ENCODE measurements at places on chromosomes 6 and 20.

GRCh38 chr6:41726876-41727275 is 8.5 kb downstream of the TFEB start:
- no peak for DNase-seq

GRCh38 chr6:159508931-159509330 is 184.1 kb downstream of the SOD2 start:
- no peak for DNase-seq

DNA sequence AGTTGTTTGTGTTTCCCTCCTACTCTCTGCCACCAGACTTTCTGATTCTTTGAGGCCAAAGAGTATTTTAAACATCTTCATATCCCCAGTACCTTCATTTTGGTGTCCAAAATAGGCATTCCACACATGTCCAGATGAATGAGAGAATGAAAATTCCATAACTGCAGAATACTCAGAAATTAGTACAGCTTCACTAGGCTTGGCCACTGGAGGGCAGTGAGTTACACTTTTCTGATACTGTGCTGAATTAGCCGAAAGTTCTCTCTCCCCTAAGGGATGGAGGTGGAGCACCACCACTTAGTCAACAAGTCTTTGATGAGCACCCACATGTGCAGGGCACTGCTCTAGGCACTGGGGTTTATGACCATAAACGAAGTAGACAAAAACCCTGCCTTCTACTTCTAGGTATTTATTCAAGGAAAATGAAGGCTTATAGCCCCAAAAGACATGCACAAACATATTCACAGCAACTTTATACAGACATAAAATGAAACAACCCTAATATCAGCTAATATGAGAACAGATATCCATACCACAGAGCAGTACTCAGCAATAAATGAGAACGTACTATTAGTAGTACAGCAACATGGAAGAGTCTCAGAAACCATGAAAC is 46.1 kb upstream of the TMEM217 start:
- peak; percentile 48 for DNase-seq

- DNase-seq: peak; percentile 3
Observed at GRCh38 chr20:58179432-58180099, 48.9 kb downstream of the ANKRD60 start.

GRCh38 chr6:111558690-111559187 is 46.9 kb downstream of the TRAF3IP2 start:
- DNase-seq: no peak

- no peak for DNase-seq
Observed at GRCh38 chr6:33384581-33385020, 7.0 kb upstream of the KIFC1 start.

DNA sequence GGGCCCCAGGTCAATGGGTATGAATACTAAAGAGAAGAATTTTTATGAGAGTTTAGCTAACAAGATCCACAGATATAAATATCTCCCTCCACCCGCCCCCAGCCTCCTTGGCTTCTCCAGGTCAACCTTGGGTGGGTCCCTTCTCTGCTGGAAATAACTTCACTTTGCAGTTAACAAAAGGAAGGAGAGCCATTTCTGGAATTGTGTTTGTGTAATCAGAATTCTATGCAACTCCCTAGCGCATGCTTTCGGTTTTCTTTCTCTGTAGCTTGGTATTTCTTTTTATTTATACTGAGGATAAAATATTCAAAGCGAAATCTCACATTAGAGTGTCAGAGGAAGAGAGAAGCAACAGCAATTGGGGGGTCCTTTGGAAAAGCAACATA is 27.1 kb downstream of the RIPOR2 start:
- DNase-seq: no peak

- DNase-seq: no peak
Observed at GRCh38 chr6:130138909-130139242, 83.9 kb downstream of the SAMD3 start.

DNA sequence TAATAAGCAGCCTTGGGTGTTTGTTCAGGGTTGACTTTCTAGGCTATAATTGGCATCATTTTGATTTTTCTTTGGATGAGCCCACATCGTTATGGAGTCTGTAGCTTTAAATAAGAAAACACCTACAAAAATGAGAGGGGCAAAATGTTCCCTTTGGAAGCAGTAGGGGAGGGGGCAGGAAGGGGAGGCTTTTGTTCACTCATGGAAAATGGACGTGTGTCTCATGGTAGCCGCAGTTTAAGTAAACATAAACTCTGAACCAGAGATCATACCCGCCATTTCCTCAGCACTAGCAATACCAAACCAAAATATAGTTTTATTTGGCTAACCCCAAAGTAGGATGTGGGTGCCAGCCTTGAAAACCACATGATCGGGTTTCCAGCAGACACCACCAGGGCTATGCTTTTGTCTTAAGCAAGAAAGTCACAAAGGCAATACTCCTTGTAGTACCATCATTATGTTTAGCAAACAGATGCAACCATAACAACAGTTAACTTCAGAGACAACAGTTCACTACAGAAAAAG is 572.5 kb upstream of the JAG1 start:
- no peak for DNase-seq

DNA sequence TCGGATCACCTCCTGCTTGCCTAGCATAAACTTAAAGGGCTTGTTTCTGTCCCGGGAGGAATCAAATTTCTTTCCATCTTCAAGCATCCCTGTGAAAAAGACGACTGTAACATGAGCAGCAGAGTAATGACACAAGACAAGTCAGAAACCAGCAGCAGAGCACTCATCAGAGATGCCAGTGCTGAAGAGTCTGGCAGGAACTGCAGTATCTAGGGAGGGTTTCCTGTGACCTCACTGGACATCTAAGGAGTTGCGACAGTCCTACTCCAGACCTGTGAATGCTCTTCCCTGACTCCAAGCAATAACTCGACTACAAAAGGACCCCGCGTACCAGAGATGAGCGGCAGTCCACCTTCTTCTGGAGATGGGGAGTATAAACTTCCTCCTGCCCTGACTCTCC is 17.3 kb downstream of the FKBP1A start:
- peak; percentile 31 for DNase-seq

- no peak for DNase-seq
Observed at GRCh38 chr6:1700278-1700967, 90.7 kb downstream of the FOXC1 start.

- no peak for DNase-seq
Observed at GRCh38 chr6:30005482-30005881, 55.6 kb upstream of the POLR1H start.

GRCh38 chr20:37880726-37881591 is 22.0 kb upstream of the VSTM2L start:
- DNase-seq: no peak

DNA sequence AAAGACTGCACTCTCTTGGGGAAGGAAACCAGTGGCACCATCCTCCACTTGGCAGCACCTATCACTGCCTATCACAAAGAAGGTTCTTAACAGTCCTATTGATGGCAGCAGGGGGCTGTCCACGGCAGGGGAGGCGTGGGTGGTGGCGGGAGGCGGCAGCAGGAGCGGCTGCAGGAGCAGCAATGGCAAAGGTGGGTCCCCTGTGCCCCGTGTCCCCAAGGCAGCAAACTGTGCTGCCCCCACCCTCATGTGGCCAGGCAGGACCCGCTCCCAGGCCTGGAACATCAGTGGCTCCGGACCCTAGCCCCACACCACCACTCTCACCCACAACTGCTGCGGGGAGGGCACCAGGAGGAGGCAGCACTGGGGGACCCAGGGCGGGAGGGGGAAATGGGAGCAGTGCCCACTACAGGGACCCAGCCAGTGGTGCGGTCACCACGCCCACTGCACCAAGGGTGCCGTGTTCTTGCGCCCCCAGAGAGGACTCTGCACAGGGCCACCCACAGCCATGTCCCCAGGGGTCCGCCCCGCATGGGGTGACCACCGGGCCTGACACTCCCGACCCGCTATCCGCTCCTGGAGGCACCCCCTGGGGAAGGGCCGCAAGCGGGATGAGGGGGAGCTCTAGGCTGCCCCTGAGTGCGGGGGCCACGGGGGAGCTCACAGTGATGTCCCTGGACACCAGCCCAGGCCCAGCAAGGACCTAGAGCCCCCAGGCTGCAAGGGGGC is 54.6 kb downstream of the GMDS start:
- no peak for DNase-seq

- DNase-seq: peak; percentile 5
Observed at GRCh38 chr20:35120012-35120701, 27.0 kb downstream of the EDEM2 start.

- DNase-seq: no peak
Observed at GRCh38 chr20:31857861-31858759, 12.2 kb downstream of the DUSP15 start.

GRCh38 chr6:22106451-22106850 is 190.4 kb downstream of the PRL start:
- DNase-seq: no peak

GRCh38 chr20:34891166-34892062 is 15.0 kb downstream of the ACSS2 start:
- peak; percentile 81 for DNase-seq

DNA sequence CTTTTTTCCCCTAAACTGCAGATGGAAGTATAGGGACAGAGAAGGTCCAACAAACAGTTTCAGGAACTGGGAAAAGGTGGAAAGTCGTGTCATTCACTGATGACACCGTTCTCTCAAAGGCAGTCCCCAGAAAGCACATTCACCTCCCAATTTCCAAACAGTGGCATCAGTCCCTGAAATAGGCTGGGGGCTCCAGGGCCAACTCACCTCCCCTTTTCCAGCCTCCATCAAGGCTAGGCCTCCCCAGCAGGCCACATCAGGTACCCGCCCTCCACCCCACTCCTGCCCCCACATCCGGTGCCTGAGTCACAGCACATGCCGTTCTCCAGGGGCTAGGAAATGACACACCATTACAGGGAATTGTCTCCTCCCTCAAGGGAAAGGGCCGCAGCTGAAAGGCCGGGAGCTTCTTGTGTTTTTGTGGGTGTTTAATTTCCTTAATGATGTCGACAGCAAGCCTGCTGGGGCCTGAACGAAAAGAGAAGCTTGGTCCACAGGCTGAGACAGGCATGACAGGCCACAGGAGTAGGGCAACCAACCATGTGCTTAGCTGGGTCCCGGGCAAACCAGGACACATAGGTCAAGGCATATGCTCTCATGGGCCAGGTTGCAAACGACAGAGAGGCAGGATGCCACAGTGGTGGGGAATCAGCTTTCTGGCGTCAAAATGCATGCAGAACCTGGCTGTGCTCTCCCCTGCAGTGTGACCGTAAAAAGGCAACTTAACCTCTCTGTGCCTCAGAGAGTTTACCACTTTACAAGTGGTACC is 39.2 kb downstream of the ZMYND8 start:
- peak; percentile 16 for DNase-seq

- DNase-seq: no peak
Observed at GRCh38 chr6:27214126-27214601, 33.3 kb upstream of the PRSS16 start.

GRCh38 chr6:42766163-42766670 is 15.6 kb upstream of the BICRAL start:
- DNase-seq: no peak

DNA sequence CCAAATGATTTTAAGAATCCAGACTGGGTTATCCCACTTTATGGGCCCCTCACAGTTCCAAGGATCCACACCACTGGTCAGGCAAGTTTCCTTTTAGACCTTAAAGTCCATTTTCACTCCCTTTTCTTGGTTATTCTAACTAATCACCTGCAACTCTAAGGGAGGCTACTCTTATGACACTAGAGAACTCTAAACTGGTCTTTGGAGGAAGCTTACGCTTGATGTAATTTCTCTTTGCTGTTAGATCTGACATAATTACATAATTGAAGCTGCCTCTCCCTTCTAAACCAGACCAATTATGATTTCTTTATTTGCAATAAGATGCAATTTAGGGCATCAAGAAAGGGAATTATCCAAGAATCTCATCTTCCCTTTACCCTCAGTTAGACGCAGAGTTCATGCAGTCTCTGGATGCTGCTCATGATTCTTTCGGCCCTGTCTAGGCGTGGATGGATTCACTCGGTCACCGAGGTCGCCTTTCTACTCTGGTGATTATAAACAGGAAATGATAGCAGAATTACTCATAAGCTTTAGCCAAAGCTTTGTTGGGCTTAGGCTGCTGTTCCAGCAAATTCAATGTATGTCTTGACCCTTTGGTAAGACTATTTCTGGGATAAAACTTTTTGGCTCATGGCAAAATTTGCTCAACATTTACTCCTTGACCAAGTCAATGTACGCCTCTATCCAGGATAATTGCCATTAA is 166.4 kb upstream of the PRND start:
- DNase-seq: no peak

- no peak for DNase-seq
Observed at GRCh38 chr20:3847429-3847940, 851 bp downstream of the MAVS start.

- no peak for DNase-seq
Observed at GRCh38 chr6:31172973-31173384, 2.5 kb upstream of the POU5F1 start.

DNA sequence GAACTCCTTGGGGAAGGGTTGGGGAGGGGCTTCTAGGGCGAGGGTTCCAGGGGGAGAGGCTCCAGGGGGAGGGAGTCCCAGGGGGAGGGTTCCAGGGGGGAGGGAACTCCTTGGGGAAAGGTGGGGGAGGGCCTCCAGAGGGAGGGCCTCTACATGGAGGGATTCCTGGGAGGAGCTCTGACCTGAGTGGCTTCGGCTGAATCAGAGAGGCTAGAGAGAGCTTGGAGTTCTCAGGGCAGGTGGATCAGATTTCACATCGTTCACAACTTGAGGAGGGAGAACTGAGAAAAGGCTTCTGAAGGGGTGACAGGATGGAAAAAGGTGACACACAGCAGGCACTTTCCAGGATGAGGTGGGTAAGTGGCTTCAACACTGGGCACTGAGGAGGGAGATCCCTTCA is 49.1 kb downstream of the DAAM2 start:
- no peak for DNase-seq

DNA sequence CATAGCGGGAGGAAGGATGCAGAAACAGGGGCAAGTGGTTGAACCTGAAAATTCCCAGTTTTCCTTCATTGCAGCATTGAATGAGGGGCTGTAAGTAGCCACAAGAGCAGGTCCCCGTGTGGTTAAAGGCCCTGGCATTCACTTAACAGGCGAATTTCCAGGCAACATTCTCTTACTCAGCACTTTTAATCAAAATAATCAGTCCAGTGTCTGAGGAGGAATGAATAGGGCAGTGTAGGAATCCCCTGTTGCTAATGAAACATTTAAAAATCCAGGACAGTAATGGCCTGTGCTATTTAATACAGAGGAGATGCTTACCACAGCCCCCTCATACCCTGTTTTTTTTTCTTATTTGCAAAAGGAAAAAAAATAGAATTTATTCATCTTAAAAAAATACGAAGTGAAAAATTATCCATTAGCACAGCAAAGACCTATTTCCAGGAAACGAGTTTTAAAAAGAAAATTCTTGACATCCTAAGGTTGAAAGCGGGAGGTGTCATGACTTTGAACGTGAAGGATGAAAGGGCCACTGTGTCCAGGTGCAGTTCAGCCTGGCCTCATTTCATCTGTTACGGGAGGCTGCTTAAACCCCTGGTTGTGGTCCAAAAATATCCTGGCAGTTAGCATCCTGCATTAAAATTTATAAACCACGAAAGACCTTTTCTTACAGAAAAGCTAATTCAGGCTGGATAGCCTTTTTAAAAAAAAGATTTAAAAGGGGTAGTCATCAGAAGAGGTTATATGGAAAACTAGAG is 20.2 kb downstream of the MYLK4 start:
- DNase-seq: no peak

DNA sequence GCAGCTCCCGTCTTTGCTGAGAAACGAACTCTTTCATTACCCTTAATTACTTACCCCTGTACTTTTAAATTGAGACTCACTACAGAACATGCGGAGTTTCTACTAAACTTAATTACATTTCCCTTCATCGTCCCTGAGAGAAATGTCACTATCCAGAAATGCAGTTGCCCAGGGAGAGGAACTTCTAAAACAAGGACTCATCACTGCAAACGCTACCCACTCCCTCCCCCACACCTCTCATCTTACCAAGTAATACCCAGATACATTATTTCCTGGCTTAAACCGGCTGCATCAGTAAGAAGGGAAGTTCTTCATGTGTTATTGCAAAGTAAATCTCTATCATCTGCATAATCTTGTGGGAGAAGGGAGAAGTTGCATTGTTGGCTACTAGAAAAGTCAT is 138.3 kb downstream of the IPCEF1 start:
- DNase-seq: no peak

Data from AML-193 (cell line).